ENCODE measurements at places on chromosomes 12 and 14. TPM values are rescaled to one million over a fixed set of nuclear protein-coding genes. Genes with fewer than 3 reads are reported as not detected.

The ENDOU gene
- 18.7 TPM for total RNA-seq

The MIP gene
- not detected for total RNA-seq

The ACVRL1 gene
- 43.4 TPM for total RNA-seq

The SIVA1 gene
- 94.0 TPM for total RNA-seq

The DEPDC4 gene
- total RNA-seq = 2.3 TPM

The KLRB1 gene
- not detected for total RNA-seq

The GUCY2C gene
- total RNA-seq = not detected

The SYNDIG1L gene
- not detected for total RNA-seq

All from suprapubic skin (tissue), 4 donors.